NCI-H187 treated with DMSO at 0.1 percent for 48 hours (cell line): ENCODE measurements at places on chromosomes 2 and 18.

DNA sequence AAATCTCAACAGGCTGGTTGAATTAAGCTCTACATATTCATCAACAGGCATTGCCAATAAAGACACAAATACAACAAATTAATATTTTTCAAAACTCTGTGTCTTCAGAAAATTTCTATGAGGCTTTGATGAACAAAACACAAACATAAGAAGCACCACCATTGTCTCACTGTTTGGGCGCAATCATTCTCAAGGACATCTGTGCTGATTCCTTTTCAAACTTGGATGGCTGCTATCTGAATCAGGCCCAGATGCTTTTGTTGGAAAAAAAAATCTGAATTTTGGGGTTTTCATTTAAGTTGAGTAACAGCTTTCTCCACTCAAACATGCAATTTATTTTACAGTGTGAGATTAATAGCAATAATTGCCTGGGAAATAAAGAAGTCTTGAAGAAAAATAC, 173.8 kb downstream of the NRXN1 start:
- no peak for DNase-seq

GRCh38 chr2:69082430-69082997, 69.5 kb downstream of the ANTXR1 start:
- no peak for DNase-seq

- DNase-seq, result no peak
Observed at GRCh38 chr2:19360266-19360965, 2.0 kb upstream of the OSR1 start.

GRCh38 chr2:225457482-225457881, 58.0 kb downstream of the NYAP2 start:
- DNase-seq, result no peak

GRCh38 chr2:212249451-212249850, 289.2 kb downstream of the ERBB4 start:
- DNase-seq, result no peak
